ENCODE measurements at places on chromosomes 7 and 10. TPM values are rescaled to one million over a fixed set of nuclear protein-coding genes. Genes with fewer than 3 reads are reported as not detected.

DNA sequence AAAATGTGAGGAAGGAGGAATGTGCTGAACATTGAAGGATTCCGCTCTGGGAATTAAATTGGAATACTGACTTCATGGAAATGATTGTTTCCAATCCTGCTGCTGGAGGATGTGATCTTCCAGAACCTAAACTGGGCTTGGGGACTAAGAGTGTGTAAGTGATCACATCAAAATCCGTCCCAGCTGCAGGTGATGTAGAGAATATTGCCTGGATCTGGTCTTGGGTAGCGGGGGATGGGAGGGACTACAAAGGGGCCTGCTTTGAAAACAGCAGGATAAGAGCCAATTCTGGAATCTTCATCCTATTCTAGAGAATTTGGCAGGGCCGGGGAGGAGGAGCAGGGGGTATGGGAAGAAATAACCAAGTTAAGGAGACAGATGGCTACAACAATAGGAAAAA lies 552.2 kb upstream of the FZD8 start:
- no peaks in the 10 kb centered on the region for H3K36me3 ChIP-seq
- H3K4me3 ChIP-seq, result no peak overlapping the region
- H3K27me3 ChIP-seq, result no peaks in the 10 kb centered on the region
- DNase-seq, result no peak
- no peaks in the 10 kb centered on the region for H3K4me1 ChIP-seq

DNA sequence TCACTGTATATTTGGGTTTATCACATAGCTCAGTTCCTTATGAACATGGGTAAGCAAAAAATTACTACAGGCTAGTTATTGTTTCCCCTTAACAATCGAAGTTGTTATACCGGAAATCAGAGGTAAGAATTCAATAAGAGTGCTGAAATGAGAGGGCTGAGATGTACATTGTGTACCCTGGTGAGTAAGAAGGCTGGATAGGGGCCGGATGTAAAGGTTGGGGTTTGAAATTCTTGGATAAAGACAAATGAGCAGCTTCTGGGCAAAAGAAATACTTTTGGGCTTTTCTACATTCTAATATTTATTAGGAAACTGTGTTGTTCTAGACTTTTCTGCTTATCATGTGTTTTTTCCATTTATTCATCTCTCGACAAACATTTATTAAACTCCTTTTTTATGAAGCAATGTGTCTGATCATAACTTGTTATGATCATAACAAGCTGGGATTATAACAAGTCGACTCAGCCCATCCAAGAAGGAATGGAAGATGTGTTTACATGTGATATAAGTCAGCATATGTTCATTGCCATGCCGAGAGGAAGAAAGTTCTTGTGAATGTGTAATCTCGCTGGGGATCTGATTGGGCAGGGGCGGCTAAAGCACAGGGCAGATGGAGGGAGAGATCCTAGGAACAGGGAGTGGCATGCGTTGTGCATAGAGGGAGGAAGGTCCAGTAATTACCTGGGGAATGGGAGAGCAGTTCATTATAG lies 155.3 kb downstream of the PLXDC2 start:
- no peak overlapping the region for H3K27ac ChIP-seq
- no peaks in the 10 kb centered on the region for H3K36me3 ChIP-seq
- DNase-seq, result no peak
- H3K4me1 ChIP-seq, result no peaks in the 10 kb centered on the region
- no peaks in the 10 kb centered on the region for H3K27me3 ChIP-seq

- no peak for DNase-seq
- H3K27ac ChIP-seq, result no peak overlapping the region
- no peak overlapping the region for H3K4me3 ChIP-seq
- no peaks in the 10 kb centered on the region for H3K36me3 ChIP-seq
- H3K4me1 ChIP-seq, result no peaks in the 10 kb centered on the region
Measured at GRCh38 chr7:63113713-63114285, 884.9 kb upstream of the ZNF722 start.

Gene AKR1C1
- 49.4 TPM for total RNA-seq
